ENCODE measurements at places on chromosomes 16 and 17. TPM values are rescaled to one million over a fixed set of nuclear protein-coding genes. Genes with fewer than 3 reads are reported as not detected.

QRICH2 gene
- 2.1 TPM for total RNA-seq

ATMIN gene
- total RNA-seq: 30.8 TPM

KRT25 gene
- total RNA-seq: 0.35 TPM

LGALS9B gene
- total RNA-seq: not detected

- H3K4me3 ChIP-seq: no peak overlapping the region
- no peaks in the 10 kb centered on the region for H3K4me1 ChIP-seq
- H3K27me3 ChIP-seq: no peaks in the 10 kb centered on the region
- no peak overlapping the region for H3K27ac ChIP-seq
- H3K36me3 ChIP-seq: no peaks in the 10 kb centered on the region
- DNase-seq: peak; percentile 70
Measured at GRCh38 chr17:40526668-40527067, 25.2 kb upstream of the TNS4 start.

DNA sequence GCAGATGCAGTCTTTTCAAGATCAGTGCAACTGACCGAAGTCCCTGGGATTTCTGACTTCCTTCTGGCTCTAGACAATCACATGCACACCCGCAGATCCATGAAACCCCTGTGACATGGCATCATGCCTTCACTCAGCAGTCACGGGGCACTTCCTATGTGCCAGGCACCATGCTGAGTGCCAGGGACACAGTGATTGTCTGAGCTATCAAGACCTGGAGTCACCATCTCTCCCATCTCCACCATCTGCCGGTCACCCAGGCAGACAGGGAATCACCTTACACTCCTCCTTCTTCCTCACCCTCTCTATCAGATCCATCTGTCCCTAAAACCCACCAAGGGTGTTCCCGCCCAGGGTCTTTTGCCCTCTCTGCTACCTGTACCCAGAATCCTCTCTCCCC lies 5.3 kb downstream of the BEAN1 start:
- DNase-seq: no peak
- no peak overlapping the region for H3K27ac ChIP-seq
- H3K4me1 ChIP-seq: peaks cover 9% of the 10 kb centered on the region
- H3K36me3 ChIP-seq: no peaks in the 10 kb centered on the region
- peaks cover 50% of the 10 kb centered on the region for H3K27me3 ChIP-seq

DNA sequence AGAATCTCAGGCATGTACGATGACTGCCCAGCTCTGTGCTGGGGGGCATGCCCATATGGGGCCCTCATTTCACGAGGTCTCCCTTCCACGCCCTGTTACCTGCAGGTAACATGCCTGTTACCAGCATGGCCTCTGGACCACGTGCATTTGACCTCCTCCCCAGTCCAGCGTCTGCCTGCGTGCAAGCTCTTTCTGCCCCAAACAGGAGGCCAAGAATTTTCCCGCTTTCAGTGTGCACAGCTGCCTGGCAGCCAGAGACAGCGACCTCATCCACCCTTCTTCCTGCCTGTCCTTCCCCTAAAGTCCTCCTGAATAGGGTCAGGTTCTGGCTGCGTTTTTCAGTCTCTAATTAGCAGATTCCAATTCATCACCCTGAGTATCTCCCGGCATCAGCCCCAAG lies 306.5 kb upstream of the ZFHX3 start:
- H3K4me1 ChIP-seq: peaks cover 22% of the 10 kb centered on the region
- no peak overlapping the region for H3K4me3 ChIP-seq
- no peak overlapping the region for H3K27ac ChIP-seq
- peak; percentile 48 for DNase-seq
- H3K36me3 ChIP-seq: no peaks in the 10 kb centered on the region

DNA sequence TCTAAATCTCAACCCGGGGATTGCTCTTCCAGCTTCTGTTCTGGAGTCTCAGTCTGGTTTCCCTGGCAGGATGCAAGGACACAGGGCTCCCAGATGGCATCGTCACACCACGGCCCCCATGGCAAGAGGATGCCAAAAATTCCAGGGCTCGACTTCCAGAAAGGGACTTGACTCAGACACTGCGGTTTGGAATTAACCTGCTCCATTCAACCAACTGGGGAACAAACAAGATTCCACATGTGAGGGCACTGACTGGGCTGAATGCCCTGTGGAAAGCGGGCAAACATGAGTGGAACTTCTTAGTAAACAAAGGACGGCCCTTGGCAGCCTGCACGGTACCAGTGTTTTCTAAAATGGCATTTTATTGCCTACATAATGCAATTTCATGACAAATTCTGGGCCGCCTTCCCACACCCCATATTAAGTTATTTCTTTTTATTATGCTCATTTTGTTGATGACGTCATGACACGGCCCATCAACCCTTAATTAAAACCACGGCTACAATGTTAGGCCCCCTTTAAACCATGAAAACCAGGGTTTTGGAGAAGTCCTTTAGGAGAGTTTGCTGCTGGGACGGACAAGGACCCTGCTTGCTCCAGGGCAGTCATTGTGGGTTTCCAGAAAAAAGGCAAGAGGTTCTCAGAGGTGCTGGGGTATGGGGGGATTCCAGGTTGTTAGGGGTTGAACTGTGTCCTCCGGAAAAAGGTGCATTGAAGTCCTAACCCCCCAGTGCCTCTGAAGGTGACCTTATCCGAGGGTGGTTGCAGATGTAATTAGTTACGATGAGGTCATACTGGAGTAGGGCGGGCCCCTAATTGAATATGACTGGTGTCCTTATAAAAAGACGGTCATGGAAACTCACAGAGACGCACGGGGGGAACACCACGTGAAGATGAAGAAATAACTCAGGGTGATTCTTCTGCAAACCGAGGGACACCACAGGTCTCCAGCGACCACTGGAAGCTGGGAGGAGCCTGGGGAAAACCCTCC lies 205.6 kb downstream of the FOXL1 start:
- H3K27ac ChIP-seq: no peak overlapping the region
- H3K4me1 ChIP-seq: peaks cover 5% of the 10 kb centered on the region
- no peak overlapping the region for H3K4me3 ChIP-seq
- H3K27me3 ChIP-seq: peaks cover 54% of the 10 kb centered on the region

GRCh38 chr17:27576477-27577083 lies 54.4 kb upstream of the LGALS9 start:
- no peaks in the 10 kb centered on the region for H3K27me3 ChIP-seq
- H3K4me1 ChIP-seq: peaks cover 70% of the 10 kb centered on the region
- H3K36me3 ChIP-seq: peaks cover 17% of the 10 kb centered on the region
- peak overlapping the region; percentile 98 for H3K27ac ChIP-seq

DNA sequence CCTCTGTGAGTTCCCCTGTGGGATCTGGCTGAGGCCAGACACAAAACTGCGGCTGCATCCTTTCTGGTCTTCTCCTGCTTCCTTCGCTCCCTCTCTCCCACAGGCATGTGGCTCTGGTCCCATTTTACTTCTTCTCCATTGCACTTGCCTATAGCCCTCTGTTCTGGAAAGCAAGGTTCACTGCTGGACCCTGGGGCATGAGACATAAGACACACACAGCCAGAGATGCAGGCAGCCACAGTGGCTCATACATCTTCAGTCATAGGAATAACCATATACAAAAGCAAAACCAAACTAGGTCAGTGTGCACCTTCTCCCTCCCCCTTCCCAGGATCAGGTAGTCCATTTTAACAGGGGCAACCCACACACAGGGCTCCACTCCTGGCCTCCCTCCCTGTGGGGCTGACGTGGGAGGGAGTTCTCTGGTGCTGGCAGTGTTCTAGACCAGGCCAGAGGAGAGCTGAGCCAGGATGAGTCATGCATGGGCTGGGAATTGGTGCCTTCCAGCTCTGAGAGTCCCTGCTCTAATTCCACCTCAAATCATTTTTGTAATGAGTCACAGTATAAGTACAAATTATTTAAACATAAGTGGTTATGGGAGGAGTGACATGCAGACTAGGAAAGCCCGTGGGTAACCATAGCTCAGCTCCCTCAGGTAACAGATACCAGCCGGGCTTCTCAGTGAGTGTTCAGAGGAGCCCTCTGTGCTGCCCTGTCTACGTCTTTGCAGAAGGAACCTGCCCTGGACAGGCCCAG lies 58.0 kb downstream of the ASIC2 start:
- no peak overlapping the region for H3K27ac ChIP-seq
- H3K4me1 ChIP-seq: no peaks in the 10 kb centered on the region
- peaks cover 4% of the 10 kb centered on the region for H3K27me3 ChIP-seq
- no peak overlapping the region for H3K4me3 ChIP-seq

DNA sequence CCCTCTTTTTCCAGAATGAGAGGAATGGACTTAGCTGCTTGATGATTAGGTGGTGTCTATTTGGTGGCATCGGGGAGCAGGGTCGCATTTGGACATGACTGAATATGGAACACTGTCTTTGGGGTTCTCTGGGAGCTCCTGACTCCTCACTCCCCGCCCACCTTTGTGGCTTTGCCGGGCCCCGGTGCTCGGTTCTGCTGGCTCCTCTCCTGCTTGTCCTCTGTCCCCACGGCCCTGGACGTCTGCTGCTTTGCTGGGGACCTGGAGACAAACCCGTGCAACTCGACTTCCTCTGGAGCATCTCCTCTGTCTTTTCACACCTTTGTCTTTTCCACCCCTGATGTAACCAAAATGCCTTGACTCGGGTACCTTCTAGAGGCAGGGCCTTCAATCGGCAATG lies 135.7 kb downstream of the IRX3 start:
- H3K4me1 ChIP-seq: no peaks in the 10 kb centered on the region
- no peak overlapping the region for H3K4me3 ChIP-seq
- no peaks in the 10 kb centered on the region for H3K36me3 ChIP-seq
- DNase-seq: no peak

GRCh38 chr16:51825779-51826178 lies 674.7 kb upstream of the SALL1 start:
- no peak overlapping the region for H3K4me3 ChIP-seq
- no peak overlapping the region for H3K27ac ChIP-seq
- no peaks in the 10 kb centered on the region for H3K27me3 ChIP-seq

Measured in muscle of leg (tissue), 16 donors.